ENCODE measurements at places on chromosomes 13 and 19.

DNA sequence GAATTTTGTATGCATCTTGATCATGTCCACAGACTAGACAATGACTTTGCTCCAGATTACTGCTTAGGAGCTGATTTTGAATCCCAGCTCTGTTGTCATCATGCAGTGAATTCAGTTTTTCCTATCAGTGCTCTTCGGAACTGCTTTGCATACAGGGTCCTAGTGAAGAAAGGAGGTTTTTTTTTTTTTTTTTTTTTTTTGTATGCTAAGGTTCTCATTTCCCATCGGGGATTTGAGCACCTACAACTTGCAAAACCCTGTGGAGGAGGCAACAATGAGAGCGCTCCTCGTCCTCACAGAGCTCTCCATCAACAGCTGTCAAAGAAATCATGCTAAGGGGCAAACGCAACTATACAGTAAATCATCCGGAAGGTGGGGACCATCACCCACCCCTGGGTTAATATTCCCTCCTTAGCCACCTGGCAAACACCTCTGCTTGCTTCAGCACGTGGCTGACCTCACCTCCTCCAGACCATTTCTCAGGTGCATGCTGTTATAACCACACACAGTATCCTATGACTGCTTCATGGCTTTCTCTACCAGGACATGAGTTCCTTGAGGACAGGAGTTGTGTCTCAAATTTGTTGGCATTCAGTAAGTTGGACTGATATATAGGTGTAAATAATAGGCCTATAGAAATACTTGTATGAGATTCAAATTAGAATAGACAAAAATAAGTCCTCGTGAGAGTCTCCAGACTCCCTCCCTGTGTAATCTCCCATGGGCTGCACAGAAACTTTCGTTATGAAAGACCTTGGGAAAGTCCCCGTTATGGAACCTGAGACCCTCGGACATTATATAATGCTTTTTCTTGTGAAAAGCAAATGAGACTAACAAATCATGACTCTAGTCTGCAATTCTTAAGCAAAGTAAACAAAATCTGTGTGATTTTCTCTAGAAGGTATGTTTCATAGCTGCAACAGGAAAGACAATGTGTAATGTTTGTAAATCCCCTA is 113.8 kb downstream of the KATNAL1 start:
- no peak for DNase-seq

DNA sequence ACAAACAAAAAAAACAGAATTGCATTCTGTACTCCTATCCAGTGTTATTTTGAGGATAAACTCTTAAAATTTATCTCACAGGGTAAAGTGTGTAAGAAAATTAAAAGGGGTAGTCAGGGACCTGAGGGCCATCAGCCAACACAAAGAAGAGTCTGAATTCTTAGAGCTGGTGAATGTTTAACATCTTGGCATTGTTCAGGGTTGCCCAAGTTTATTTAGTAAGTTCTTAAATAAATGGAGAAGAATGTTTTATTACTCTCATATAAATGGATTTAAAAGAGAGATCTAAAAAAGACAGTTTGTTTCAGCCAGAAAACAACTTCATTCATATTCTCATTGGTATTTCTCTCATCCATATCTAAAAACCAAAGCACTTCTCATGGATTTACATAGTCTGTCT is 171.7 kb downstream of the LACC1 start:
- DNase-seq: no peak

DNA sequence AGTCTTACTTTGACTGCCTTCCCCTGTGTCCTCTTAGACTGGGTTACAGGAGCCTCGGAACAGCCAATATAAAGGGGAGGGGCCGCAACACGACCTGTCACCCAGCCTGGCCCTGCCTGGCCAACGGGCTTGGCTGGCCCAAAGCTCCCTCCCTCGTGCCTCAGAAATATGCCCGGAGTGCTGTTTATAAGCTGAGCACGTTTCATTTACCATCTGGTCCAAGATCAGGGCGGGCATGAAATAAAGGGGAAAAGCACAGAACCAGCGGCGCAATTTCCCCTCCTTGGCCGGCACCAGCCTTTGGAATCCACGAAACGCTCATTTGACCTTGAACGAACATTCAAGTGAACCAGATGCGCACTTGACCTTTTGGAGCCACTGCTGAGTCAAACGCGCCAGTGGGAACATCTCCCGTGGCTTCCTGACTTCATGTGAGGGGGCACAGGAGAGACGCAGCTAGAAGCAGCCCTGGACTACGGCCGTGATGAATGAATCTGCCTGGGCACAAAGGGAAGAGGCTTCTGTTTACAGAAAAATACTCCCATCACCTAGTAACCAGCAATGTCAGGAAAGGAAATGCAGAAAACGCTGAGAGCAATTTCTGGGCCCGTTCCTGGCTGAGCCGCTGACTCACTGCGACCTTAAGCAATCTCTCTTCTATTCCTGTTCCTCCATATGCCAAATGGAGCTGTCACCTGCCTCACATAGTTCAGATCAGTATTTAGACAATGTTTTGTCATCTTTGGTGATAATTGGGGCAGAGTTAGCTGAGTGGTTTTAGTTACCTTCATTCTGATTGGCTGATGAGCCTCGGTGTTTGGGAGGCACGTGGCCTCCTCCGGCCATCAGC is 53.3 kb downstream of the RFX2 start:
- DNase-seq: peak; percentile 20

DNA sequence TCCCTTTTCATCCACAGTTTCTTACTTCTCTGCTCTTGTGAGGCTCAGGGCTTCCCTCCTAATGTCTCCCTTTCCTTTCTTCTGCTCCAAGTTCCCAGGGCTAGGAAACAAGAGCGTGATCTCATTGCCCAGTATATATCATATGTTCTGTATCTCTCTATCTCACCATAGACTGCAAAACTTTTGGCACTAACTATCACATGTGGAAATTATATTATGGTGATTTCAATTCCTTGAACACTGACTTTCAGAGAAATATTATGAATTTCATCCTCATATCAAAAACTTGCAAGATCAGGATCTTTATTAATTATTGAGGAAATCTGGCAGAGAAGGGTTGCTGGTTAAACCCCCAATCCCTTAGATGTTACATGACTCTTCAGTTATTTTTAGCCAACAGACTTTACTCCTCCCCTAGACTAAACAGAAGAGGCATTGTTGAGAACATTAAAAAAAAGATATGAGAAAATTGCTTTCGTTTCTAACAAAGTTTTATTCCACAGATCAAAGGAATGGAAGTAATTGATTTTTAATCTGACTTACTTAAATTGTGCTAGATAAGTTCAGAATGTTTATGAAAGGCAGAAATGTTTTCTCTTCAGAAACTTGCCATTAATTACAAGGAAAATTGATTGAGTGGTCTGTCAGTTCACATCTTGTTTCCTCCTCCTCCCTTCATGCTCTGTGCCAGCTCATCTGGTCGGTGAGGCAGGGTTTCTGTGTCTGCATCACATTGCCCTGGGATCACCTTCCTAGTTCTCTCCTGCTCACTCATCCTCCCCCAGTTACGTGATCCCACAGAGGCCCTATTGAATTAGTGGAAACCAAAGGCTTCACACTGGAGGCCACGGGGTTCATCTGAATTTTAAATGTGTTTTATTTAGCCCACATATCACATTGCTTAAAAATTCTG is 378.5 kb downstream of the LMO7 start:
- no peak for DNase-seq

- no peak for DNase-seq
Measured at GRCh38 chr13:31725841-31726240, 13.5 kb upstream of the RXFP2 start.

GRCh38 chr13:96090240-96091101 is 564 bp downstream of the HS6ST3 start:
- DNase-seq: peak; percentile 3

DNA sequence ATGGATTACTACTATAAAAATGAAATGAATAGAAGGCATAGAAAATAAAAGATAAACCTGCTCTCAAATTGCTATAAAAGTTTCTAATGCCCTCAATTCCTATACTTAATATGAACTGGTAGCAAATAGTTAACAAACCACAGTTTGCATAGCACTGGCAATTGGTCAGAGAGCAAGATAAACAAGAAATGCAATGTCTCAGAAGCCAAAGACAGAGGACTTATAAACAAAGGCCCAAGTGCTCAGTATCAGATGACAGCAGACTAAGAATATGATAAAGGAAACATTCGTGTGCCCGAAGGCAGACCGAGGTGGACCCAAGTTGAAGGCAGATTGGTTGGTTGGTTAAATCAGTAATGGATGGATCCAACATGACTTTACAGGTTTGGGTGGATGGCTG is 50.6 kb downstream of the IPO5 start:
- DNase-seq: no peak

- no peak for DNase-seq
Measured at GRCh38 chr13:109728791-109729731, 57.3 kb downstream of the IRS2 start.

GRCh38 chr13:60484865-60485264 is 87.8 kb downstream of the TDRD3 start:
- DNase-seq: no peak

- DNase-seq: no peak
Measured at GRCh38 chr19:39141929-39142328, 16.3 kb downstream of the PAK4 start.

GRCh38 chr13:50167224-50167947 is 152.1 kb downstream of the KCNRG start:
- DNase-seq: no peak

- no peak for DNase-seq
Measured at GRCh38 chr13:80306337-80306972, 34.5 kb downstream of the SPRY2 start.

GRCh38 chr19:35379992-35380391 is 9.1 kb downstream of the GPR42 start:
- no peak for DNase-seq

GRCh38 chr13:40076765-40077362 is 421.4 kb downstream of the COG6 start:
- no peak for DNase-seq

GRCh38 chr13:26861941-26862340 is 101.4 kb upstream of the GPR12 start:
- no peak for DNase-seq

GRCh38 chr13:31043957-31044356 is 111.5 kb downstream of the TEX26 start:
- DNase-seq: no peak
